ENCODE measurements at places on chromosomes 3 and 15. TPM values are rescaled to one million over a fixed set of nuclear protein-coding genes. Genes with fewer than 3 reads are reported as not detected.

Gene CADM2
- total RNA-seq = not detected

Gene CCR1
- not detected for total RNA-seq

Gene POLQ
- total RNA-seq = 0.68 TPM

Gene AHSG
- total RNA-seq = not detected

Gene NANOGP8
- total RNA-seq = not detected

Gene CCDC9B
- total RNA-seq = 0.44 TPM

Gene PLSCR4
- total RNA-seq = 139 TPM

Gene MITF
- 3.0 TPM for total RNA-seq

Gene SLC22A13
- not detected for total RNA-seq

Gene SEMA3G
- 0.06 TPM for total RNA-seq

Gene CFAP92
- not detected for total RNA-seq

Gene GABRR3
- total RNA-seq = not detected

Gene NTRK3
- total RNA-seq = 2.0 TPM

Gene AGBL1
- total RNA-seq = not detected

Gene IGF2BP2
- total RNA-seq = 27.5 TPM

Gene CTDSPL
- 21.8 TPM for total RNA-seq

Gene CCDC54
- not detected for total RNA-seq

Gene GOLGA6L22
- total RNA-seq = not detected

Gene SPINK8
- not detected for total RNA-seq

Gene ANKRD34C
- total RNA-seq = not detected

Gene ACSBG1
- total RNA-seq = not detected

Gene ITPKA
- 1.1 TPM for total RNA-seq

Gene HGD
- 1.0 TPM for total RNA-seq

Gene DPPA4
- not detected for total RNA-seq

Data from cardiac ventricle fibroblast (primary cell).